ENCODE measurements at places on chromosomes 1 and 21. TPM values are rescaled to one million over a fixed set of nuclear protein-coding genes. Genes with fewer than 3 reads are reported as not detected.
A peak's percentile ranks its signal among the peaks of the same experiment; 100 is the strongest.

DNA sequence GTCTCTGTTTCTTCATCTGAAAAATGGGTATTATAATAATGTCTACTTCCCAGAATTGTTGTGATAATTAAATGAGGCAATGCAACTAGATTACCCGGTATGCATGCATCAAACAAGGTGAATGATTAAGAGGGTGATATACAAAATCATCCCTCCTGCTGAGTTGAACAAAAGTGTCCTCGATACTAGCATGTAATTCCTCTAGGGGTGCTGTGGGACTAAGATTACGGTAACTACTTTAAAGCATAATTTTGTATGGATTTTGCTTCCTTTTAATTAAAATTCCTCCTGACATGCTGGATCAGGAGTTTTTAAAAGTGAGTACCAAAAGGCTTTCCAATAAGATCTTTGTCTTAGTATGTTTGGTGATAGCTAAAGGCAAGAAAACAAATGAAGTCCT is 98.7 kb upstream of the PRMT6 start:
- no peak for DNase-seq
- H3K4me1 ChIP-seq = no peaks in the 10 kb centered on the region
- no peak overlapping the region for H3K27ac ChIP-seq
- peaks cover 11% of the 10 kb centered on the region for H3K27me3 ChIP-seq

DNA sequence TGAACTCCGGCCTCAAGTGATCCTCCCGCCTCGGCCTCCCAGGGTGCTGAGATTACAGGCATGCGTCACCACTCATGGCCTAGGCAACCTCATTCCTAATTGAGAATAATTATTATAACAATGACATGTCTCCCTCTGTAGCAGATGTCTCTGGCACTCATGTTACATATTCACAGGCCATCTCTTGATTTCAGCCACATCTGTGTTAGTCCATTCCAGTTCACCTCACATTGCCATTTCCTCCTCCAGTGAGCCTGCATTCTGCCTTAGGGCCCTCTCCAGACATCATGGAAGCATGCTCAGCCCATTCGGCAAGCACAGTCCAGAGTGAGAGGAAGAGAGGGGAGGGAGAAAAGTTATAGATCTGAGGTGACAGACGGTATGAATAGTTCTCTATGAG is 32.5 kb downstream of the CDKN2C start:
- no peaks in the 10 kb centered on the region for H3K4me1 ChIP-seq
- H3K4me3 ChIP-seq = no peak overlapping the region
- no peak overlapping the region for H3K27ac ChIP-seq

DNA sequence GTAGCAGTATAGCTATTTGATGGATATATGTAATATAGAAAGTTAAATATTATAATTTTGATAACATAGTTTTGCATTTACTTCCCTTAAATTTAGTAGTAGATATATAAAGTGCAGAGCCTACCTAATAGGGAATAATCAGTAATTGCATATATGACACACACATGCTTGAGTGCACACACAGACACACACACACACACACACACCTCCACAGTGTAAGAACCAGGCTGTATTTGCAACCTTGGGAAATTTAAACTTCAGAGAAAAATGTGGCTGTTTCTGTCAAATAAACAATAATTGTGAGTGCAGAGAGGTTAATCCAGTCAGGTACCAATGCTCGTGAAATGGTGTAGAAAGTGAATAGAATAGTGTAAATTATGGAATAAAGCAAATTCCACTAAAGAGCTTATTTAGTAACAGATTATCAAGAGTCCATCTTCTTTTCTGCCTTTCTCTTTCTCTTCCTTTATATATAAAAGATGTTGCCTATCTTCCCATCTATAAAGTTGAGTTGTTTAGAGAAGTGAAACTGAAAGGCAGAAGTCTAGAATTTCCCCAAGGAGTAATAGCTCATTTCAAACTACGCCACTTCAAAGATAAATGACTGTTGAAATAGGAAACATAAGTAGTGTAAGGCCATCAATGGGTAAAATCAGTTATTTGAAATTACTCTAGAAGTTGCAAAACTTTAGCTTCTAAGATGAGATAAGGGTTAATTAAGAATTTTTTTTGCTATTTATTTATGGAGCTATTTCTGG is 273.7 kb downstream of the SRGAP2C start:
- peak overlapping the region; percentile 89 for H3K27ac ChIP-seq
- H3K4me3 ChIP-seq = peak overlapping the region; percentile 40
- H3K27me3 ChIP-seq = no peaks in the 10 kb centered on the region
- peaks cover 23% of the 10 kb centered on the region for H3K4me1 ChIP-seq
- H3K36me3 ChIP-seq = no peaks in the 10 kb centered on the region

DNA sequence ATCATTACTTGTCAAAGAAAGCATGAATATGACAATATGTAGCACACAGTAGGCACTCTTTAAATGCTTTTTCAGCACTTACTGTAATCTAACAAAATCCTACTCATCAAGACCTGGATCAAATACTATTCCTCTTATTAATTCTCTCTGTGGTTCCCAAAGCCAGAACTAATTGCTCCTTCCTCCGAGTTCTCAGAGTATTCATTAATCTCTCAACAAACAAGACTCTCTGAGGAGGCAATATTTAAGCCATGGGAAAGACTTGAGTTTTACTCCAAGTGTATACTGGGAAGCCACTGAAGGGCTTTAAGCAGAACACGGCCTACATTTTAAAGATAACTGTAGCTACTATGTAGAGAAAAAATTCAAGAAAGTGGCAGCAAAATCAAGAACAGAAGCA is 79.7 kb downstream of the ENAH start:
- H3K4me1 ChIP-seq = peaks cover 6% of the 10 kb centered on the region
- no peaks in the 10 kb centered on the region for H3K36me3 ChIP-seq
- no peak overlapping the region for H3K27ac ChIP-seq
- H3K4me3 ChIP-seq = no peak overlapping the region
- H3K27me3 ChIP-seq = no peaks in the 10 kb centered on the region
- no peak for DNase-seq

DNA sequence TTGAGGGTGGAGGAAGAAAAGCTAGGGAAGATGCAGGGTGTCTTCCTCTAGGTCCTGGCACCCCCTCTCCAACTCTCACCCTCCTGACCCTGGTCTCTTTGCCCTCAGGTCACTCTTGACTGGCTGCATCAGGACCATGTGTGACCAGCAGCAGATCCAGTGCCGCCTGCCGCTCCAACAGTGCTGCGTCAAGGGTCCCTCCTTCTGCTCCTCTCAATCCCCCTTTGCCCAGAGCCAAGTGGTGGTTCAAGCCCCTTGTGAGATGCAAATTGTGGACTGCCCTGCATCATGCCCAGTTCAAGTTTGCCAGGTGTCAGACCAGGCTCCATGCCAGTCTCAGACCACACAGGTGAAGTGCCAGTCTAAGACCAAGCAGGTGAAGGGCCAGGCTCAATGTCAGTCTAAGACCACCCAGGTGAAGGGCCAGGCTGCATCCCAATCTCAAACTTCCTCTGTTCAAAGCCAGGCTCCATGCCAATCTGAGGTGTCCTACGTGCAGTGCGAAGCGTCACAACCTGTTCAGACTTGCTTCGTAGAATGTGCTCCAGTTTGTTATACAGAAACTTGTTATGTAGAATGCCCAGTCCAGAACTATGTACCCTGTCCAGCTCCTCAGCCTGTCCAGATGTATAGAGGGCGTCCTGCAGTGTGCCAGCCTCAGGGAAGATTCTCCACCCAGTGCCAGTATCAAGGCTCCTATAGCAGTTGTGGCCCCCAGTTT is 1.8 kb downstream of the KPRP start:
- no peak overlapping the region for H3K4me3 ChIP-seq
- peaks cover 23% of the 10 kb centered on the region for H3K27me3 ChIP-seq
- no peaks in the 10 kb centered on the region for H3K4me1 ChIP-seq
- H3K27ac ChIP-seq = no peak overlapping the region
- no peaks in the 10 kb centered on the region for H3K36me3 ChIP-seq

The PGD gene
- total RNA-seq = 135 TPM
